ENCODE measurements at places on chromosomes 12 and 14. TPM values are rescaled to one million over a fixed set of nuclear protein-coding genes. Genes with fewer than 3 reads are reported as not detected.

DNA sequence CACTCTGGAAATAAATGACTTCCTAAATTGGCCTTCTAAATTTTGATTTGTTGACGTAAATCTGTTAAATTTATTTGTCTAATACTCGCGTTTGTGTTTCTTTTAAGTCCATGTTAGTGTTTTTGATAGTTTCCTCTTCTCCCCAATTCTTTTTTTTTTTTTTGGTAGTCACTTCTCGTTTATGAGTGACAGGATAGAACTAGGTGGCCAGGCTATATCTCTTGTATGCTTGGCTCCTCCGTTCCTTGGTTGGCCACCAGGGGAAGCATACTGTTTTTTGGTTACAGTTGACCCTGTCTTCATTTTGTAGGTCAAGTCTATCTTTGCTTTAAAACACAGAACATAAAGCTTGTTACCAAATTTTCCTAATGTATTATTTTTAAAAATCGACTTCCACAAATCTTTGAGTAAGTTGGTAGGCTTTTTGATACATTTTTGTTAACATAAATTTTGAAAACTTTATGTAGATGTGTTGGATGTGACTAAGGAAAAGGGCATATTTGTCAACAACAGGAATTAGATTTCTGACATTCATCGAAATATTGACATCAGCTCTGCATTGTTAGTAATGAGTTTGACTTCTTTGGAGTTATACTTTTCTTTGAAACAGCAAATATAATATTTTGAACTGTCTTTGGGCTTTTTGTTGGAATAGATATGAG lies 2.2 kb downstream of the RCOR1 start:
- DNase-seq = no peak

- no peak for DNase-seq
Observed at GRCh38 chr14:93006567-93007051, 83.7 kb downstream of the CHGA start.

The OR6J1 gene
- total RNA-seq = not detected

The ZDHHC22 gene
- total RNA-seq = not detected

DNA sequence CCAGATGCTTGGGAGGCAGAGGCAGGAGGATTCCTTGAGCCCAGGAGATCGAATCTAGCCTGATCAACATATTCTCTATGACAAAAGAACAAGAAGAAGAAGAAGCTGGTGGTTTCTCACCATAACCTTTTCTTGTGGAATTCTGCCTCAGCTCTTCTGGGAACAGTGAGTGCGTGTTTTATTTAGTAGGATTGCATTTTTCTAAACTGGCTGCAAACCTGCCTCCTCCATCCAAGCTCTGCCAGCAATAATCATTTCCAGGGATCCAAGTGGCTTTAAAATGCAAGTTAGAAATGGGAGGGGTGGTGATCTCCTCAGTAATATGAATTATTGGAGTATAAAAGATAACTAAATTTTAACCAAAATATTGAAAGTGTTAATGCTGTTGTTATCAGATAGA lies 46.1 kb upstream of the MMP17 start:
- DNase-seq = no peak

Data from kidney epithelial cell (primary cell).